ENCODE measurements at places on chromosomes 2 and 18.

DNA sequence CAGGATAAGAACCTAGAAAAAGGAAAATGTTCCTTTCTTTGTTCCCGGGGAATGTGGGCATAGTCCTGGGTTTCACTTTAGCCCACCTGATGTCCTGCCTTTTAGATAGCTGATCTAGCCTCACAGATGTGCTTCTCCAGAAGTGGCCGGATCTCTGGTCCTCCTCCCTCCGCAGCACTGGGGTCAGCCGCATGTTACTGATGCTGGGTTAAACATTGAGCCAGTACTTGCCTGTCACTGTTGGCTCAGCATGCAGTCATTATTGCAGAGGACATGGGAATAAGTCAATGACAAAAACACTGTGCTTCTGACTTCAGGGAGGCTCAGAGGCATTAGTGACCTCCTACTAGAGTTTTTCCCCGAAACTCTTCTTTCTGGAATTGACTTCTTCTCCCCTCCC, 27.6 kb downstream of the NCK2 start:
- no peak for DNase-seq

DNA sequence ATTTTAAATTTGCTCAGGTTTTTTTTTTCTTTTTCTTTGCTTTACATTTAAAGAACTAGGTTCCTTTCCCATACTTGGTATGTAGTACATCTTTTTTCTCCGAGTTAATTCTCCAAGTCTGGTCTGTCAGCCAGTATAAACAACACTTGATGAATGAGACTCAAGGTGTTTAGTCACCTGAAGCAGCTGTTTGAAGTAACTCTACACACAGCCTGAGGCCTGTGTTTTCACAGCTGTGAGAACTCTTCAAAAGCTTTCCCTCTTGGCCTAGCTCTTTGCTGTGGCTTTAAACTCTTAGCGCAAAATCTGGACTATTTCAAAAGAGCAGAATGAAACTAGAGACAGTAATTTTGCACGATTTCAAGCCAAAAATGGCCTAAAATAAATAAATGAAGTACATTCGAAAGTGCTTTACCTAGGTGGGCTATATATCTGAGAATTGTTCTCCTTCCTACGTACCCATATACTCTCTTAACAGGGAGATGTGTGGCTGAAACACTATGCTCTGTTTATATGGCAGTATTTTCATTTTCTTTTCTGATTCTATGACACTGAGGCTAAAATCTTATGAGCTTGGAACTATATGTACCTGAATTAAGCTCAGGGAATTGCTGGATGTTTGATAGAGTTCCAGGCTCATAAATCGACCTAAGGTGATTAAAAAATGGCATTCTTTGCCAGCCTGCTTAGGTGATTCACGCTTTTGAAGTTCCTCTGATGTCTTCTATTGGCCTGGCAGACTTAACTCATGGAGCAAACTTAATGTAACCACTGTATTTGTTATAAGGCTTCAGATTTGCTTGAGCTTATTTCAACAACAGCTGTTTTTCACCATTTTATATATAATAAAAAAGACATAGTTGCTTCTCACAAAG, 1044.1 kb upstream of the ZEB2 start:
- DNase-seq, result no peak

DNA sequence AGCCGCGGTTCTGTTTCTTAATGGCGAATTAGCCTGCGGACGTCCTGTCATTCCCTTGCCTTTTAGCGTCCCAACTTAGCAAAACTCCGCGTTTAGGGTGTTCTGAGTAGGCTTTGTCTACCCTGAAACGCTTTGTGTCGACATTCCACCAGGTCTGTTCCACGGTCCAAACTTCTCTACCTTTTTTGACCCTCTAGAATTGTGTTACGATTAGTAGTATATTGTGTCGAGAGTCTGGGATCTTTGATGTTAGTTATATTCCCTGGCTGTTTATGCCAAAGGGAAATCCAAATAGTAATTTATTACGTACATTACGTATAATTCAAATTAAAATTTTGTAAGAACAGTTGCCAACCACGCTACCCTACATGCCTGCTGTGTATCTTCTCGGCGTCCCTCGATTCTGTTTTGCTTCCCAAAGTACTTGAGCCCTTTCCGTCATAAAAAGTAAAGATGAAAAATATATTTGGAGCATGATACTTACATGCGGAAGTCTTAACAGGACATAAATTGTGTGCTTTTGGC, 495 bp upstream of the TTC32 start:
- no peak for DNase-seq

GRCh38 chr2:197296835-197297234, 13.7 kb downstream of the ANKRD44 start:
- no peak for DNase-seq

- DNase-seq, result peak; percentile 40
Observed at GRCh38 chr2:169727065-169727464, 6.6 kb upstream of the KLHL23 start.

- no peak for DNase-seq
Observed at GRCh38 chr2:85173909-85174308, 40.7 kb downstream of the TCF7L1 start.

GRCh38 chr2:119483395-119483753, 40.9 kb downstream of the SCTR start:
- DNase-seq, result no peak

DNA sequence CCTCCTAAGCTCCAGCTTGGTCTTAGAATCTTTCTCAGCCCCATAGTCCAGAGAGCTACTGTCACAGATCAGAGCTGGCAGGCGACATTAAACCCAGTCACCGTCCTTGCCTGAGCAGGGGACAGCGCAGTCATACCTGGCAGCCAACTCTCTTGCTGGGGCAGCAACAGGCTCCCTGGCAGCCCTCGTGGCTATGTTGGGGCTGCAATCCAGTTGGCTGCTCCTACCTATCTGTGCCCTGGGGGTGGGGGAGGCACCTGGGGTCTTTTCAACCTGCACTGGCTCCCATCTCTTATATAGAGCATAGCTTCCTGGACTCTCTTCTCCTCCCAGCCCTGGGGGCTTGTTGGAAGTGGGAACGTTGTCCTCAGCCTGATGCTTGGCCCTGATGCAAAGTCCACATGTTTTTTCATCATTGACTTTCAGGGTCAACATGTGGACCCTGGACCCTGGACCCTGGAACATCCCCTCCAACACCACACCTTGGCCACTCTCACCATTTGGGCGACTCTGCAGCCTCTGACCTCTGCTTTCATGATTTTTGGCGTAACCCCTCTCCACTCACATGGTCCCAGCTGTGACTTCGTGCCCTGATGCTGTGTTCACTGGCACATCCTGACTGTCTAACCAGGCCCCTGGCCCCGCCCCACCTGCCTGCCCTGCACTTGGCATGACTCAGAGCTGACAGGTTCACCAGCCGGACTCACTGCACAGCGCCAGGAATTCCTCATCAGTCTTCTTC, 45.6 kb downstream of the ATOH8 start:
- no peak for DNase-seq

GRCh38 chr18:45505497-45506206, 109.6 kb upstream of the SLC14A2 start:
- DNase-seq, result no peak

DNA sequence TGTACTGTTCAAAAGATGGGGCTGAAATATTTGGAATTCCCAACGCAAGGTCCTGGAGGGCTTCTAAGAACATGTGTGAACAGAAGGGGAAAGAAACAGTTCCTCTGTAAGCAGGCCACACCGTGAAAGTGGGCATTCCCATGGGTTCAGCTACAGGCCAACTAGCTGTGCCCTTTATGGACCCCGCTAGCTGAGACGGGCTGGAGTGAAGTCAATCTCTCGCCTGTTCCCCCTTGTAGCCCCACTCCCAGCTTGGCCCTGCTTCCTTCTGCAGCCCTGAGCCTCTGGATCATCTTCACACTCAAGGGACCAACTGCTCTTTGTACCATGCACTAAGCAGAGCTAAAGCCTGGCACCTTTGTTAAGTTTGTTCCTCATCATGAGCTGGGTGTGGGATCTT, 55.4 kb downstream of the POLR1A start:
- no peak for DNase-seq

GRCh38 chr18:24322584-24323136, 75.0 kb downstream of the OSBPL1A start:
- DNase-seq, result no peak

DNA sequence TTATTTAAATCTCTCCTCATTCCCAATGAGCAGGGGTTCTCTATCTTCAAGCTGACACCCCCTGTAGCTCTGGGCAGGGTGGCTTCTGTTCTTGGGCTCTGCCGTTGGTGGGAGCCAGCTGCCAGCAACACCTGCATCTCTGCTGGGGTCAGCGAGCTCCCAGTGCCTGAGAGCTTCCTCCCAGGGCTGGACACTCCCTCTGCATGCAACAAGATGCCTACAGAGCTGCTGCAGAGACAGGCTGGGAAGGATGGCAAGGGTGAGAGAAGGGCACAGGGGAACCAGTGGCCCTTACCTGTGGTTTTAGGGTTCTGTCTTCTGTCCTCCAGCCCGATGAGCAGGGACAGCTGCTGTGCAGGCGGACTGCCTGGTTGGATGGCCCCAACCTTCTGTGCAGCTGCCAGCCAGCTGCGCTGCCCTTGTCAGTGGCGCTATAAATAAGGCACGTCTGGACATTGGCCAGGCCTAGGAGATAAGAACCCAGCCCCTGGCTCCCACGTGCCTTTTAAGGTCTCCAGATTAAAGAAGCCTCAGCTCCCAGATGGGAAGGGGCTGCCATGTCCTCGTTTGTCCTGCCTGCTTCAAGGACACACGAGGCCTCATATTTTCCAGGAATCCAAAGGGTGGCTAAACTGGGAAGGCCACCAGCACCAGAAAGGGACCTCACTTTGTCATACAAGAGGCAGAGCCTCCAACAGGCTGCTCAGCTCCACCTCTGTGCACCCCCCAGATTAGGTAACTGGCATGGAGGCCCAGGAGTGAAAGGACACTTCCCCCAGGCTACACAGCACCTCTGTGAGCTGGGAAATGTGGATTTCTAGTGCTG, 39.5 kb upstream of the FHL2 start:
- peak; percentile 20 for DNase-seq

DNA sequence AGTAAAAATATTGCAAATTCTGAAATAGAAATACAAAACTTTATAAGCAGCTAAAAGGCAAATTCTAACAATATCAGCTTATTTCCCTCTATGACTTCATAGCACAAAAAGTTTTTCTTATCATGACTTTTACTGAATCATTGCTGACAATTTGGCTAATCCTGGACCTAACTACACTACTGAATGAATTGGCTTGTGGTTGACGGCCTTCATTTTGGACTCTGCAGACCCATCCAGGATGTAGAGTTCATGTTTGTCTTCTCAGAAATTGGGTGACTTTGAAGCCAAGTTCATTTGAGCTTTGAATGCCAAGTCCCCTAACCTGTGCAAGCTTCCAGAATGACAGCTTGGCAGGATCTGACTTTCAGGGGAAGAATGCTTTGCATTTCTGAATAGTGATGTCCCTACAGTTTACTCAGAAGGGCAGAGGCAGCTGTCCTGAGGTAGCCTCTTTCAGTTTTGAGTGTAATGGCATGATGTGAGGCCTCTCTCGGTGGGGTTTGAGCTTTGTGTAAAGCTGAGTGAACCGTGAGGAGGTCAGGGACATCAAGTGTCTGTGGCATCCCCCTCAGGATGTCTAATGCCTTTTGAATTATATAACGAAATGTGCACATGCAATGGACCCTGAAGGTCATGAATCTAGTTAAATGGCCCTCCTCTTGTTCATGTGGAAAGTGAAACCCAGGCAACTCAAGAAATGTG, 48.0 kb downstream of the EFEMP1 start:
- no peak for DNase-seq

DNA sequence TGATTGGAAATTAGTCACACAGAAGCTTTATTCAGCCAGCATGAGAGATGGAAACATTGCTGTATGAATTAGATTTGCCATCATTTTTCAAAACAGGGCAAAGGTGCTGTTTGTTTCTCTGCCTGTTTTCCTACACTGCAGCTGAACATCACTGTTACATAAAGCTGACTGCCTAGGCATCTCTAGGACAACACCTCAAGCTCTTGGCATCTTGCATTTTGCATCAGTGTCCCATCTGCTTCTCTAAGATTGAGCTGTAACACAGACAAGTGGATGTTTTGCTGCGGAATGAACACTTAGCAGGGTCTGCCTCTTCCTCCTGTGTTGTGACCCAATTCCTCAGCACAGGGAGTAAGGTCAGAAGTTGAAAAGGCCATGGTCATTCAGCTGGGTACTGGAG, 4.9 kb downstream of the CCT7 start:
- DNase-seq, result no peak

DNA sequence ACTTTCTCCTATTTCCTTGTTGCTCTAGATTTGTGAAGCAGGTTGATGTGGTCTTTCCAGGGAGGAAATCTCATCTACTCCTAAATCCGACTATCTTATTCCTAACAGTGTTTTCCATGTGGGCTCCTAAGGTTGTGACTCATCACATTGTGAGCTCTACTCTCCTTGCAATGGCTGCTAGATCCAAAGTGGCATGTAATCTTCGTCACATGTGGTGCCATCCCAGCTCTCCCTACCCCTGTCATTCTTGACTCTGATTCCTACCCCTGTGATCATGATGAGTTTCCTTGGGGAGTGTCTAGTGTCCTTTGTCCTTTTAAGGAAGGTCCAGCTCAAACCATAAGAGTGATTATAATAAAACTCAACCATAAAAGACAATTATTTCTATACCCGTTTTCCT, 47.3 kb upstream of the GULP1 start:
- no peak for DNase-seq

DNA sequence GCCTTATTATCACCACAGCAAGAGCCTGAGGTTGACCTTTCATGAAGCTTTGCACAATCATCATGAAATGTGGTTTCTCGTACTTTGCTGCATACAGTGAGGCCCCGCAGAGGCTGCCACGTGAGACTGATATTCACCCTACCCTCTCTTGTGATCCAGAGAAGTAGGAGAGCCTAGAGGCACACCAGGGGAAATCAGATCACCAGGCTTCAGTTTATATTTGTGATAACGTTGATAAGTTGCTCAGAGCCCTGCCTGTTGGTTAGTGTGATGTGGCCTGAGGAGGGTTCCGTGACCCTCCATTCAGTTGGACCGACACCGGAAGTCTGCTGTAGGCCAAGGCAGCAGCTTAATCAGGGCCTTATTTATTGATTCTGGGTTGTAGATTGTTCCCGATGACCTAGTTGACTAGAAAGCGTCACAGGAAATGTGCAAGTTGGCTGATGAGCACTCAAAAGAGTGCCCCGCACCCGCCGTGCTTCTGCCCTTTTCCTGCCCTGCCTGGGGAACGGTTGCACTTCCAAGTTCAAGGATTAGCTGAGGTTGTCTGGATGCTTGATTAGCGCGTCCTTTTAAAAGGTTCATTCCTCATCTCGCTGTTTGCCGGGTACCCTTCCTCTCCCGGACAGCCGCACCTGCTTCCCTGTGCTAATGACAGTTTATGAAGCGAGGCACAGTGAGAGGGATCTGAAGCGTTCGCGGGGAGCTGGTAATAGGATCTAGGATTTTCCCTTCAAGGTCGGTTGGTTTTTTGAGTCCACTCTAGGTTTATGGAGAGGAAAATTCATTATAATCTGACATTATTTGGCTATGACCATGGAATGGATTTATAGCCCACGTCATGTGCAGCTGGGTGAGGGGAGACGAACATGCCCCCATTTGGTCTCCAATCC, 146.4 kb downstream of the SH3RF3 start:
- DNase-seq, result no peak

GRCh38 chr2:134411828-134412638, 158.2 kb downstream of the MGAT5 start:
- DNase-seq, result peak; percentile 83
